ENCODE measurements at places on chromosomes 3 and 15.

GRCh38 chr3:55795746-55796145, 308.6 kb upstream of the WNT5A start:
- DNase-seq = no peak

GRCh38 chr15:59555696-59556095, 55.9 kb upstream of the GCNT3 start:
- DNase-seq = no peak

DNA sequence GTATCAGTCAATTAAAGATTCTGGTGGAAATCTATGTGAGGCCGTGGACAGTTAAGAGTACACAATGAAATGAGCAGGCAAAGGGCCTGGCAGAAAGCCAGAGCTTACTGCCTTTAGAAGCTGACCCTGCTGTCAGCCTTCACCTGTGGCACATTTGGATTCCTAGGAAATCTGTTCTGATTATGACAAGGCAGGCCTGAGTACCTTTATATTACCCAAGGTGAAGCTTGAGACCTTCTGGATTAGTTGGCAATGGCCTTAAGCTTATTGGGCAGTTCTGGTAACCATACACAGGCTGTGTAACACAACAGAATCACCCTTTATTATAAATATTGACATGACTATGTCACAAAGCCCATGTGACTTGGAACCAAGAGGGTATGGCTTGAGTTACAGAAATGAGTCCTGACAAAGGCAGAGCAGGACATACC, 43.2 kb downstream of the NBEAL2 start:
- peak; percentile 31 for DNase-seq

GRCh38 chr15:29087521-29088285, 181.9 kb downstream of the NSMCE3 start:
- no peak for DNase-seq

DNA sequence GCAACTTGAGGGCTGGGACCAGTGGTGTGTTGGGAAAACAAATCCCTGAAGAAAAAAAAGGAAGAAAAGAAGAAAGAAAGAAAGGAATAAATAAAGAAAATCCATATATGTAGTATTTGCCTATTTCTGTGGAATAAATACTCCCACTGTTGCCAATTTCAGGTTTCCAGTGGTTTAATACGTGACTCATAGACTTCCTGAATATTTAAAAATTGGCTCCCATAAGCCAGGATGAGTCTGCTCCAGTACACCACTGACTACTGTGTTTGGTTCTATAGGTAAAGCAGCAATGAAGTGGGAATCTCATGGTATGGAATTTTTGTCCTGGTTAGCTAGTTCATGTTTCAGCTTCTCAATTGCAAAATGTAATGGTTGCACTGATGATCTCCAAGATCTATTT, 31.6 kb downstream of the PYDC2 start:
- DNase-seq = no peak

DNA sequence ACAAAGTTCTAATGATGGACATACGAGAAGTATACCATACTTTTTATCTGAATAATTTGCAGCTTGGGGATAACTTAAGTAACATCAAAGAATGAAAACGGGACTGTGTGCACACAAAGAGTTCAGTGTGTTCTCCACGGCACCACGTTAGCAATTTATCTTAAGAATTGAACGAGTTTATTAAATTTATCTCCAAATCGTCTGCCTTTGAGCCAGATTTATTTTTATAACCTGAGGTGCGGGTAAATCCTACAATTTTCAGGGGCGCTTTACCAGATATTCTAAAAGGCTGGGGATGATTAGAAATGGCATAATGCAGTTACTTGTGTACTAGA, 3.5 kb downstream of the CHD2 start:
- no peak for DNase-seq

DNA sequence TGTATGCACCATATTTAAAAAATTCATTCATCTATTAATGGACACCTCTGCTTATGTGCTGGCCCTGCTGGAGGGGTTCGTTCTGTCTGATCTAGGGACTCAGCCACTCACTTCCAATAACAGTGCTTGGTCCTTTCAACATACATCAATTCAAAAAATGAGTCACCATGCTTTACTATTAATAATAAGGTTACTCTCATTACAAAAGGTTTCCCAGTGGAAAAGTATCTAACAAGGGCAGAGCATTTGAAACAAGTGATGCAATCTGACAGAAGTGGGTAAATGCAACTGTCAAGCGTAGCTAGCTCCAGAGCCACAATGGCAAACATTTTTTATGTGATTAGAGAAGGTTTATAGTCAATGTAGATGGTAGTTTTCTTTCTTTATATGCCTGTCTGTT, 67.9 kb upstream of the TNIK start:
- DNase-seq = no peak

- DNase-seq = no peak
Observed at GRCh38 chr3:115165701-115166100, 18.6 kb upstream of the ZBTB20 start.

DNA sequence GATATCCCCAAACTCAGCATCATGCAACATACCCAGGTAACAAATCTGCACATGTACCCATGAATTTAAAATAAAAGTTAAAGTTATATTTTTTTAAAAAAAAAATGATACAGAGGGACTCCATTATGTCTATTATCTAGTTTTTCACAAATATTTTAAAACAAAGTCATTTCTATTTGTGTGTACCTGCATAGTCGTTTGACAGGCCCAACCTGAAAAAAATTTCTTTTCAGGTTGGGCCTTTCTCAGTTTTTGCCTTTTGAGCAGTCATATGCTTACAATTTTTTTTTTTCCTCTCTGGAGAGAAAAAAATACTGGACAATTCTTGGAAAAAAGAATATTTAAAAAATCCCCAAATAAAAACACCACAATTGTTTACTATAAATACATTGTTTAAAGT, 459.5 kb downstream of the FOXP1 start:
- DNase-seq = no peak

GRCh38 chr3:12470111-12470510, 14.2 kb upstream of the TSEN2 start:
- no peak for DNase-seq

GRCh38 chr3:132001999-132002398, 32.8 kb downstream of the CPNE4 start:
- DNase-seq = no peak

- DNase-seq = no peak
Observed at GRCh38 chr3:129485721-129486663, 42.4 kb upstream of the RHO start.

- no peak for DNase-seq
Observed at GRCh38 chr15:33678176-33678575, 290.1 kb upstream of the CHRM5 start.

DNA sequence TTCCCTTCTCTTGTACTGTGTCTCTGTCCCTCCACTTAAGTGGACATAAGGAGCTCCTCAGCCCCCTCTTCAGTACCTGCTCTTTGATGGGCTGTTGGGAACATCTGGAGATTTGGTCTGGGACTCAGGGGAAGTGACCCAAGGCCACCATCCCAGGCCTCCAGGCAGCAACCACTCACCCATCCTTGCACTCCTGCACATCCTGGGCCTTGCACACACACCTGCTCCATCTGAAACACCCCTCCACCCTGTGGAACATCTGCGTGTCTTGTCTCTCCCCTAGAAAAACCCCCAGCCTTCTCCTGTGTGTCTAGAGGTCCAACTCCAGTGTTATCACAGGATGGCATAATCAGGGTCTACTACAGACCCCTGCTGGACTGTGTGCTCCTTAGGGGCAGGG, 74.3 kb downstream of the ABTB1 start:
- no peak for DNase-seq

DNA sequence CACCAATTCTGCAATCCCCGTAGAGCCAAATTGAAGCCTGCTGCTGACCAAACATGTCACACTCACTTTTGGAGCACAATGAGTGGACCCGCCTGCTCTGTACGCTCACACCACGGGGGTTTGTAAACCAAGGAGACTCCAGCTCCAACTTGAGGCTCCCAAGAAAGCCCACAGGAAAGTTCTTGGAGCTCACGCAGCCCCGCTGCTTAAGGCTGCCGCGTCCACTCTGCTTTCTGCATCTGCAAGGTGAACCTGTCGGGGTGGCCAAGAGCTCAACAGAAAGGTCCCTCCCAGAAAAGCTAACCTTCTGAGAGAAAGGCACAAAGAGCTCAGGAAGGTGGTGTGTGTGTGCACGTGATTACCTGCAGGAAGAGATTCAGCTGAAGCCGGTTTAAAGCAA, 94.9 kb downstream of the PCSK6 start:
- no peak for DNase-seq

- no peak for DNase-seq
Observed at GRCh38 chr3:15271030-15271429, 61.4 kb downstream of the SH3BP5 start.

- DNase-seq = no peak
Observed at GRCh38 chr3:71868876-71869275, 83.9 kb upstream of the PROK2 start.

DNA sequence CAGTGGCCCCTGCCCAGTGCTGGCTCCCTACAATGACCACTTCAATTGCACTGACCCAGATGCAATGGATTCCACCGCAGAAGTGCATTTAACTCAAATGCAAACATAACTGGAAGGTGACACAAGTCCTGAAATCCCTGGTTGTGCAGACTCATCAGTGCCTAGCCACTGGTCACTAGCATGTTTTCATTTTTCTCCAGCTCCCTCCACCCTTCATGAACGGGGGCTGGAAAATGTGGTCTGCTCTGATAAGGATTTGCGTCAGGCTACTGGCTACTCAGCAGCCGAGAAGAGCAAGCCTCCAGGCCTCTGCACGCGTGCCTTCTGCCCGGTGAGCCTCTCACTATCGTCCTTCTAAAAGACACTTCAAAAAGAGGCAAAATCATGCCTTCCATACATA, 27.4 kb upstream of the FURIN start:
- DNase-seq = no peak

DNA sequence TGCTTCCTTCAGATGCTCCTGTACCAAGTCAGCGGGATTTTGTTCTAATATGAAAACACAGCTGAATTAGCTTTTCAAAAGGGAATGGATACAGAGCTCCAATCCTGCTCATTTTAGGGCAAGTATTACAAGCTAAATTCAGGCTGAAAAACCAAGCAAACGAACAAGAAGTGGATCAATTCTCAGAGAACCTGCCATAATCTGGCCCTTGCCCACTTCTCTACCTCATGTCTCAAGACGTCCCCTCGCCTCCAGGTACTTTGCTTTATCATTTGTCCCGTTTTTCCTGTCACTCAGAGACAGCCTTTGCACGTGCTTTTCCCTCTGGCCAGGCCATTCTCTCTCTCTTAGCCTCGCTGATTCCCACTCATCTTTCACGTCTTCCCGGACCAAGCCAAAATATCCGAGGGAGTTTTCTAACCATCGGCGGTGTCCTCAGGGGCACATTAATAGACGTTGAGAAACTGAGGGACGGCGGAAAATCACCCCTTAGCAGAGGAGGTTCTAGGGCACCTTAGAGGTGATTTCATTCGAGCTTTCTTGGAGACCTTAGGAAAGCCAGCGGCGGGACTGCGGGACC, 654 bp downstream of the SUSD5 start:
- DNase-seq = no peak

- DNase-seq = no peak
Observed at GRCh38 chr3:178392511-178392926, 143.7 kb upstream of the KCNMB2 start.

GRCh38 chr15:62593681-62594399, 428.8 kb upstream of the C2CD4B start:
- DNase-seq = no peak

- no peak for DNase-seq
Observed at GRCh38 chr3:30353711-30354467, 252.5 kb upstream of the TGFBR2 start.

- no peak for DNase-seq
Observed at GRCh38 chr3:60917141-60917540, 334.1 kb downstream of the FHIT start.

DNA sequence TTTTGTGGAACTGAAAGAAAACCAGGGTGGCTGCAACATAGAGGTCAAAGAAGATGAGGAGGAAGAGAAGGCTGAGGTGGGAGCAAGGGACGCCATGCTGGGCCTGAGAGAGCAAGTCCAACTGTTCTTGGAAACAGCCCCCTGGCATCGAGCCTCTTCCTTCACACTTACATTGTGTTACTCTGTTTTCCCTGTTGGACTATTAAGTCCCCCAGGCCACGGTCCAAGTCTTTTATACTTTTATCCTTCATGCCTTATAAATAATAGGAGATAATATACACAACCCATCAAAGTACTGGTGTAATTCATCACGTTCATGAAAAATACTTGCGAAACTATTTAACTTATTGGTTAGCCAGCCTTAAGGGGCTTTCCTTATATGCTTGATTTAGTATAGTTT, 79.3 kb downstream of the ATG7 start:
- no peak for DNase-seq

- peak; percentile 27 for DNase-seq
Observed at GRCh38 chr3:112814266-112814665, 32.4 kb downstream of the CD200R1L start.

GRCh38 chr3:134148534-134148933, 102.1 kb downstream of the RYK start:
- no peak for DNase-seq

DNA sequence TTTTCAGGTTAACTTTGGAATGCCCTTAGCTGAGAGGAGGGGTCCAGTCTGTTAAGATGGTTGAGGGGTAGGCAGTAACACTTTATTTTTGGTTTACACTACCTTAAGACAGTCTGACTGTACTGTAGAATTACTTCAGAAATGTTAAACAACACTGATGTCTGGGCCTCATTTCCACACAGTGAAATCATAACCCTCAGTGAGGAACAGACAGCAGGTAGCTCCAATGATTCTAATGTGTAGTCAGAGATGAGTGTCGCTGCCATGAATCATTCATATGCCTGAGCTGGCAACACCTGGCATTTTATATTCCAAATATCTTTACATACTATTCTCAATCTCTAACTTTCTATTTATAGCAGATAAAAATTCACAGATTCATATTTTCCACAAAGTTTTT, 37.3 kb upstream of the POU1F1 start:
- DNase-seq = no peak

GRCh38 chr15:27490867-27491595, 520.0 kb downstream of the GABRG3 start:
- DNase-seq = no peak

DNA sequence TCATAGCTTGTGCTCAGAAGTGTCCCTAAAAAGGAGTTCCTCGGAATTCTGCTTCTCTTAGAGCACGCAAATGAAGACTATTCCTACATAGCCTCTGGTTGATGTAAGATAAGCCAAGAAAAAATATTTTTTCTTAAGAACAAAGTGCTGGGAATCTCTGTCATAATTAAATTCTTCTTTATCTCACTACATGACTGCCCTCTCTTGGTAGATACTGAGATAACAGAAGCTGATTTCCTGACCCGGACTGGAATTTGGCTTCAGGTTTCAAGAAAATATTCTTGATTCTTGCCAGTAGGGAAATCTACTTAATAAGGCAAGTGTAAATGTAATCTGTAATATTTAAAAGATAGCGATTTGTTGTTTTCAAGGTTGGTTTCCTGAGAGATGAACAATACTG, 31.3 kb upstream of the SETMAR start:
- no peak for DNase-seq

DNA sequence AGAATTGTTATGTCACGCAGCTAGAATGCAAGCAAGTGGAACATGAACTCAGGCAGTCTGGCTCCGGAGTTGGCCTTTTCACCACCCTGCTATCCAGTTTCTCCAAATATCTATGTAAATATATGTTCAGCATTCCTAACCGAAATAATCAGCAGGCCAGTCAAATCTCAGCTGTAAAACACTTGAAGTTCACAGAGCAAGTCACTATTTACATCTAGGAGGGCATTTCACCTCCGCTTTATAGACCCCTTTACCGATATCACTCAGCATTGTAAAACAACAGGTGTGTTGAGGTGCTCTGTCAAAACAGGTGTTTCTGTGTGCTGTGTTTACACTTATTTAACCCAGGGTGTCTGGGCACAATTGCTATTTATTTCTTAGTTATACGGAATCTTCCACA, 12.2 kb upstream of the HES1 start:
- DNase-seq = no peak

GRCh38 chr3:48928679-48929078, 10.0 kb downstream of the ARIH2 start:
- DNase-seq = no peak

All from DMS153 (cell line).